ENCODE measurements at places on chromosomes 3 and 15.

- H3K4me3 ChIP-seq = no peak overlapping the region
- no peak overlapping the region for H3K27ac ChIP-seq
These were observed 123.3 kb downstream of the XXYLT1 start for GRCh38 chr3:195147649-195148080.

GRCh38 chr3:67327582-67327981 is 326.8 kb downstream of the SUCLG2 start:
- H3K4me3 ChIP-seq = no peak overlapping the region
- no peak overlapping the region for H3K27ac ChIP-seq
- no peaks in the 10 kb centered on the region for H3K4me1 ChIP-seq
- no peaks in the 10 kb centered on the region for H3K36me3 ChIP-seq
- no peaks in the 10 kb centered on the region for H3K27me3 ChIP-seq
- no peak for DNase-seq

DNA sequence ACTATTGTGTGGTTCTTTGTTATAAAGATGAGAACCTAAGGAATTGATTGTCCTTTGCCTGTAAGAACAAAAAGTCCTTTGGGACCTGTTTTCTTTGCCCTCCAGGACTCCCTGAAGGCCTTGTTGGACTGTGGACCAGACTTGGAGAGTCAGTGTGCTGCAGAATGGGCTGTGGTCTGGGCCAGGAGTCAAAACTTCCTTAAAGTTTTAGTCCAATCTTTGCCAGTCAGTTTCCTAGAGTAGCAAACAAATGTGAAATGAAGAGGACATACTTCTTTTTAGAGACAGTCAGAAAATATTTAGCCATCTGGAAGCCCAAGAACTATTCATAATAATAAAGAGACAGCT is 45.4 kb downstream of the PDE8A start:
- H3K4me1 ChIP-seq = peaks cover 26% of the 10 kb centered on the region
- no peak for DNase-seq
- no peaks in the 10 kb centered on the region for H3K27me3 ChIP-seq
- no peak overlapping the region for H3K4me3 ChIP-seq
- H3K36me3 ChIP-seq = no peaks in the 10 kb centered on the region

DNA sequence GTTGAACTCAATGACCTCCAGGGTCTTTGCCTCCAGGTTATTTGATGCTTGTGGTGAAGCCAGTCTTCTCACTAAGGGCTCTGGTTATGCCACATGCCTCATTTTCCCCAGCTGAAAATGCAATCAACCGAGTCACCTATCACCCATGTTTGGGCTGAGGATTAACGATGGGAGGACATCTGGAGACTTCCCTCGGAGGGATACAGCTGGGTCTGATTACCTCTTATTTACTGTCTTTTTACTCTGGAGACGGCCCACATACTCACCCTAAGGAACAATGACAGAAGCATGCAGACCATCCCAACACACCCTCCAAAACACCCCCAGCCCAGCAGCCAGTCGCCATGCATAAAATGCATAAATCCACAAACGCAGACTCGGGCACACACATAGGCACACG is 187.4 kb downstream of the OPA1 start:
- peak overlapping the region; percentile 25 for H3K27ac ChIP-seq
- DNase-seq = no peak
- H3K4me3 ChIP-seq = peak overlapping the region; percentile 1
- peaks cover 79% of the 10 kb centered on the region for H3K4me1 ChIP-seq

GRCh38 chr15:33190539-33190938 is 4.0 kb downstream of the FMN1 start:
- no peaks in the 10 kb centered on the region for H3K36me3 ChIP-seq
- peaks cover 12% of the 10 kb centered on the region for H3K4me1 ChIP-seq
- peaks cover 25% of the 10 kb centered on the region for H3K27me3 ChIP-seq
- no peak overlapping the region for H3K27ac ChIP-seq

- no peak overlapping the region for H3K27ac ChIP-seq
- H3K4me3 ChIP-seq = no peak overlapping the region
- no peaks in the 10 kb centered on the region for H3K27me3 ChIP-seq
- DNase-seq = no peak
- H3K4me1 ChIP-seq = peaks cover 6% of the 10 kb centered on the region
These were observed 47.6 kb downstream of the SSR3 start for GRCh38 chr3:156507285-156507684.

- H3K27ac ChIP-seq = no peak overlapping the region
- no peak overlapping the region for H3K4me3 ChIP-seq
- peaks cover 2% of the 10 kb centered on the region for H3K27me3 ChIP-seq
- peaks cover 9% of the 10 kb centered on the region for H3K4me1 ChIP-seq
These were observed 252.5 kb downstream of the CDIN1 start for GRCh38 chr15:36831904-36832287.

DNA sequence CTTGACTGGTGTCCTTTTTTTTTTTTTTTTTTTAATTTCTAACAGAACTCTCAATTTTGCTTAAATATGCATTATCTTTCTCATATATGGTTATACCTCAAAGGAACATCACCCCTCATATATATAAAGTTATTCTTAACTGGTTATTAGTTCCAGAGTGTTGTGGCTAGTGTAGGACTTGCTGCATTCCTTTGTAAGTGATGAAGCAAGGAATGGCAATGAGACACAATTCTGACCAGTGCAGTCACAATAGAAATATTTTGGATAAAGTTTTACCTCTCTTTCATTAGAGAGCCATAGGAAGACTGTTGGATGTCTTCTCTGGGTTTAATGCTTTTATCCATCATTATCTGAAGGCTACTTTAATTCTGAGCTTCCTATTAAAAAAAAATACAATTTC is 75.5 kb upstream of the CBLB start:
- no peak overlapping the region for H3K4me3 ChIP-seq
- H3K27me3 ChIP-seq = no peaks in the 10 kb centered on the region
- H3K27ac ChIP-seq = no peak overlapping the region
- H3K36me3 ChIP-seq = no peaks in the 10 kb centered on the region
- no peaks in the 10 kb centered on the region for H3K4me1 ChIP-seq

- H3K4me3 ChIP-seq = no peak overlapping the region
- no peaks in the 10 kb centered on the region for H3K4me1 ChIP-seq
- H3K27ac ChIP-seq = no peak overlapping the region
- no peaks in the 10 kb centered on the region for H3K27me3 ChIP-seq
These were observed 54.4 kb downstream of the ROPN1B start for GRCh38 chr3:126023390-126023789.

DNA sequence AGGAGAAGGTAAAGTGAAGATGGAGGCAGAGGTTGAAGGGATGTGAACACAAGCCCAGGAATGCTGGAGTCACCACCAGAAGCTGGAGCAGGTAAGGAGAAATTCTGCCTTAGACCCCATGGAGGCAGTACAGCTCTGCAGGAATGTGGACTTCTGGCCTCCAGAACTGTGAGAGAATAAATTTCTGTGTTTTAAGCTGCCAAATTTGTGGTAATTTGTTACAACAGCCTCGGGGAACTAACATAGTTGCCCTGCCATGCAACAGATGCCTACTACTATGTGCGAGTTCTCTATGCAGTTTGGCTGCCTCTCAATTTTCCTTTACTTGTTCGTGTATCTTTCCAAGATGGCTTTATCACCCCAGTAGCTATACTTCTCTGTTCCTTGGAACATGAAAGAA is 394.1 kb downstream of the TUSC7 start:
- no peaks in the 10 kb centered on the region for H3K36me3 ChIP-seq
- no peak overlapping the region for H3K4me3 ChIP-seq
- H3K27me3 ChIP-seq = no peaks in the 10 kb centered on the region
- H3K27ac ChIP-seq = no peak overlapping the region
- no peak for DNase-seq
- H3K4me1 ChIP-seq = peaks cover 5% of the 10 kb centered on the region

- H3K4me1 ChIP-seq = no peaks in the 10 kb centered on the region
- no peak overlapping the region for H3K4me3 ChIP-seq
- no peaks in the 10 kb centered on the region for H3K36me3 ChIP-seq
These were observed 95.7 kb upstream of the SLC24A5 start for GRCh38 chr15:48025118-48025517.

- H3K4me3 ChIP-seq = no peak overlapping the region
- no peak overlapping the region for H3K27ac ChIP-seq
- H3K36me3 ChIP-seq = no peaks in the 10 kb centered on the region
- H3K27me3 ChIP-seq = peaks cover 4% of the 10 kb centered on the region
- H3K4me1 ChIP-seq = no peaks in the 10 kb centered on the region
These were observed 11.1 kb upstream of the RTP2 start for GRCh38 chr3:187713504-187713903.

DNA sequence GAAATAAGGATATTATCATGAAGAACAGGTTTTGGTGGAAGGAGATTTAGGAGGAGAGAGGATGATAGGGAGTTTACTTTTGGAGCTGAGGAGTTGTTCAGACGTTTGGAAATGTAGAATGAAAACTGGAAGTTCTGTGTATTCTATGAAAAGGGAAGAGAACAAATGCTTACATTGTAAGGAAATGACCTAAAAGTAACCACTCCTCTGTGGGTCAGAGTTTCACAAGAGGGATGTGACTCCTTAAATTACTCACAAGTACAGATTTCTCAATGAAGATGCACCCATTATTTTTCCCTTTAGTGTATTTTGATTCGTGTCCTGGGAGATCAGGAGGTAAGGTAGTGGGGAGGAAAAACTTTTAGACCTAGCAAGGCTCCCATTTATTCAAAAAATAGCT is 4.0 kb downstream of the RNF13 start:
- no peak for DNase-seq
- peaks cover 6% of the 10 kb centered on the region for H3K36me3 ChIP-seq
- no peak overlapping the region for H3K4me3 ChIP-seq
- H3K4me1 ChIP-seq = peaks cover 44% of the 10 kb centered on the region

- H3K36me3 ChIP-seq = no peaks in the 10 kb centered on the region
- no peak overlapping the region for H3K27ac ChIP-seq
- no peak overlapping the region for H3K4me3 ChIP-seq
- peaks cover 14% of the 10 kb centered on the region for H3K4me1 ChIP-seq
These were observed 102.6 kb upstream of the BNIP2 start for GRCh38 chr15:59791755-59792154.

DNA sequence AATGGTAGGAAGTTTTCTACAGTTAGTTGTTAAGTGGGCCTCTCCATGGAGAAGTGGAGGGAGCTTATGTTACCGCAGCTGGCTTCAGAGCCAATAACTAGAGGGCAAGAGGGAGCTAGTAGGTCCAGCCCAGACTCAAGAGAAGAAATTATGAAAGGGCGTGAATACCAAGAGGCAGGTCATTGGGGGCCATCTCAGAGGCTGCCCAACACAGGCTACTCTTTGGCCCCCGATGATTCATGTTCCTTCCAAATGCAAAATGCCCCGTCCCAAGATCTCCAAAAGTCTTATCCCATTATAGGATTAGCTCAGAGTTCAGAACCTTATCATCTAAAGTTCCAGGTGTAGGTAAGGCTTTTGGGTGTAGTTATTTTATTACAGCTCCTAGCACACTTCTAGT is 94.5 kb downstream of the FNDC3B start:
- H3K4me3 ChIP-seq = no peak overlapping the region
- H3K27me3 ChIP-seq = no peaks in the 10 kb centered on the region
- H3K36me3 ChIP-seq = peaks cover 7% of the 10 kb centered on the region
- no peak for DNase-seq

DNA sequence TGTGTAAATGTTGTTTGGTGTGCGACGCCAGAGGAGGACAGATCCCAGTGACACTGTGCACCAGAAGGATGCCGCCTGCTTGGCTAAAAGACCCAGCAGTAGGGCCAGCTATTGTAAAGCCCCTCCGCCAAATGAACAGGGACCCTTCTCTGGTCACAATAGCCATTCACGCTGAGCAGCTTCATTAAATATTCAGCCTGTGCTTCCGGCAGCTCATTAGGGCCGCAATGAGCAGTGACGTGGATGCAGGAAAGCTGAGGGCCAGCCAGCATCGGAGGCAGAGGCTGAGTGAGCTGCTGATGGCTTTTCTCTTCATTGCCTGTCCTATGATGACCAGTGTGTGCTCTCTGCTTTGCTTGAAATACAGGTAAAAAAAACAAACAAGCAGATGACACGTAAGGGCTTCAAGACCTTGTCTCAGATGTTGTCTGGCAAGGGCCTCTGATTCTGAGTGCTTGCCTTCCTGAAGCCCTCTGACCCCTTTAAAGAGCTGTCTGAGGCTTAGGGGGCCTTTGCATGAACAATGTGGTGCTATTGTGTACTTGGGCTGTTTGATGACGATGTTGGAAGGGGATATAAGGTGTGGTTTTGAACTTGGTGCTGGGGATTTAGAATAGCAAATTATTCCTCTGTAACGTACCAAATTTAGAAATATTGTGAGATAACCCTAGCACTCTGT is 130.4 kb downstream of the FEZF2 start:
- peak overlapping the region; percentile 48 for H3K27ac ChIP-seq
- H3K4me1 ChIP-seq = peaks cover 57% of the 10 kb centered on the region

DNA sequence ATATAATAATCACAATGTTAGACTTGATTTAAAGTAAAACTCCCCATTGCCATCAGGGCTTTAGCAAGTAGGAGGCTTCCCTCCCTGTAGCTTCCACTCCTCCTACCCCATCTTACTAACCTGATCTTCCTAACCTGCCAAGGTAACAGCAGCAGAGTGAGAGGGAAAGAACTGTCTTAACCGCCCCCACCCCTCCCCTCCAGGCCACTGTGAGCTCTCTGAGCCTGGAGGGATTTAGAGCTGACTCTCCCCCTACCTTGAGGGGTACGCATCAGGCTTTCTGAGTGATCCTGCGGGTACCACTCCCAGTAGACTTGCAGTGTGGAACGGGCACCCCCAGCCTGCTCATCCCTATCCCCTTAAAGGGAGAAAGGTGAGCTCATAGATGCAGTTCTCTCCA is 11.4 kb upstream of the PRSS50 start:
- no peak overlapping the region for H3K27ac ChIP-seq
- DNase-seq = no peak
- H3K4me3 ChIP-seq = no peak overlapping the region
- no peaks in the 10 kb centered on the region for H3K4me1 ChIP-seq
- peaks cover 15% of the 10 kb centered on the region for H3K27me3 ChIP-seq
- no peaks in the 10 kb centered on the region for H3K36me3 ChIP-seq

DNA sequence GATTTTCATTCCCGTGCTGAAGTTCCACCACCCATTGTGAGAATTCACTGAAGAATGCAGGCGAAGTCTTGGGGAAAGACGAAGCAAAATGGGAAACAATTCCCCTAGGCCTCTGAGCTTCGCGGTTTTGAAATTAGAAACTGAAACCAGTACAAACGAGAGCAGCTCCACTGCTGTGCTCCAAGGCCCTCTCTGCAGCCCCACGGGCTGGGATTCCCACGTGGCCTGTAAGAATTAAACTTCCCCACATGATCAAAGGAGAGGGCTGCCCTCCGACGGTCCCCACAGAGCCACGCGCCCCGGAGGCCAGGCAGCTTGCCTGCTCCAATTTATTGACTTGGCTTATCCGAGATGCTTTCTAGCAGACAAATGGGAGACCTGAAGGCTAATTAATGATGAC is 144.0 kb downstream of the GREM1 start:
- H3K4me3 ChIP-seq = no peak overlapping the region
- peaks cover 15% of the 10 kb centered on the region for H3K27me3 ChIP-seq
- H3K36me3 ChIP-seq = no peaks in the 10 kb centered on the region
- H3K27ac ChIP-seq = no peak overlapping the region

- H3K4me3 ChIP-seq = no peak overlapping the region
- no peak for DNase-seq
- peaks cover 6% of the 10 kb centered on the region for H3K27me3 ChIP-seq
- no peak overlapping the region for H3K27ac ChIP-seq
- peaks cover 7% of the 10 kb centered on the region for H3K4me1 ChIP-seq
These were observed 151.4 kb downstream of the CACNA2D3 start for GRCh38 chr3:54273791-54274190.

- DNase-seq = no peak
- H3K4me1 ChIP-seq = peaks cover 47% of the 10 kb centered on the region
- H3K4me3 ChIP-seq = no peak overlapping the region
These were observed 140.7 kb downstream of the PLCH1 start for GRCh38 chr3:155604126-155604525.

- H3K4me1 ChIP-seq = no peaks in the 10 kb centered on the region
- DNase-seq = no peak
- peaks cover 5% of the 10 kb centered on the region for H3K27me3 ChIP-seq
- no peak overlapping the region for H3K4me3 ChIP-seq
These were observed 297.5 kb upstream of the DCBLD2 start for GRCh38 chr3:99199021-99199420.

- H3K4me1 ChIP-seq = no peaks in the 10 kb centered on the region
- no peaks in the 10 kb centered on the region for H3K36me3 ChIP-seq
These were observed 283.3 kb downstream of the FEZF2 start for GRCh38 chr3:62090066-62090465.

All from neural crest cell (in vitro differentiated cells).